ENCODE measurements at places on chromosomes 16 and 17.

DNA sequence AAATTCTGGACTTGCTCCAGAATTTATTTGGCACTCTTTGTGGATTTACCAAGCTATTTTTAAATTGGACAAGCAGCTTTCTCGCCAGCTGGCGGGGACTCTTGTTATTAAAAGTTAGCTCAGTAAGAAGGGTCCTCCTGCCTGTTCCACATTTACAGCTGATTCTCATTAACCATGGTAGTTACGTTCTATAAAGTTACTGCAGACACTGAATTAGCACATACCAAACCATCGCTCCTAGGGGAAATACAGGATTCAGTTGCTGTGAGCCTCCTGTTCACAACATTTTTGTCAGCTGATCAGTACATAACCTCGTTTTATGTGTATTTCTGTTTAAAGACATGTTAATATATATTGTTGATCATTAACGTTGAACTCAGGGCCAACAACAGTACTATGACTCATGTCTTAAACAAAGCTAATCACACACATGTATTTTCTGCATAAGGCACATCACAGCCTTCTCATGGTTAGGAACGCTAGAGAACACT is 4.2 kb downstream of the LDAF1 start:
- DNase-seq: no peak

- DNase-seq: no peak
Observed at GRCh38 chr16:73016488-73016830, 31.5 kb downstream of the ZFHX3 start.

- no peak for DNase-seq
Observed at GRCh38 chr17:80783486-80783885, 208.2 kb upstream of the CHMP6 start.

DNA sequence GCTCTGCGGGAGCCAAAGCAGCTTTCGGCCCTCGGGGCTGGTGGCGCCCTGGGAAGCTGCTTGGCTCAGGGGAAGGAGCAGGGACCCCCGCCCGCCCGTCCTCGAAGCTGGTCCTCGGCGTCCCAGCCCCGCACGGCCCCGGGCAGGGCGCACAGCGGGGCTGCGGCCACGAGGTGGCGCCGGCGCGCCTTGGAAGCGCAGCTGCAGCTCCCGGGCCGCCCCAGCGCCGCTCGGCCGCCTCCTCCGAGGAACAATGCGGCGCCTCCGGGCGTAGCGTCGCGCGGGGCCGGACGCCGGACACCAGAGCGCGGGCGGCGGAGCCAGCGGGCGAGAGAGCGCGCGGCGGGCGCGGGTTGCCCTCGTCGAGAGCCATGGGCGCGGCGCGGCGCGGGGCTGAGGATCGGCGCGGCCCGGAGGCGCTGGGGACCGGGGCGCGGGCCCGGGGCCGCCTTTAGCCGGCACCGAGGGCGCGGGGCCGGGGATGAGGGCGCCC is at the start of gene MGAT5B:
MGAT5B (plus strand) TSS at position 229 of the 493 bp plus-strand sequence. CDS start 626 bp downstream, outside the sequence.
- peak; percentile 16 for DNase-seq

DNA sequence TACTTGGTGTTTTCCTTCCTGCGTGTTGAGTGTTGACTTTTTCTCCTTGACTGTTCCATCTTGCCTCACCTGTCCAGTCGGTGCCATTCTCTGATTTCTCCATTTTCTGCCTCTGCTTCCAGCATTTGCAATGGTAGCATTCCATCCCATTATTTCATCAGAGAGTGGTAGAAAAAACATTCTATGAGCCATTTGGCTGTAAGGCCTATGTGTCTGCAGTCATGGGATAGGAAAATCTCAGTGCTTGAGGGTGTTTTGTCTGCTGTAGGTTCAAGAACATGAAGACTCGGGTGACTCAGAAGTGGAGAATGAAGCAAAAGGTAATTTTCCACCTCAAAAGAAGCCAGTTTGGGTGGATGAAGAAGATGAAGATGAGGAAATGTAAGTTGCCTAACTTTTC is 2.7 kb downstream of the UTP18 start:
- DNase-seq: no peak

- no peak for DNase-seq
Observed at GRCh38 chr17:56602292-56603130, 9.0 kb downstream of the NOG start.

- DNase-seq: no peak
Observed at GRCh38 chr16:75109732-75110243, 6.8 kb downstream of the LDHD start.

GRCh38 chr17:20073055-20073979 is 64.2 kb downstream of the SPECC1 start:
- DNase-seq: no peak

GRCh38 chr16:18832006-18832405 is 30.7 kb upstream of the ARL6IP1 start:
- DNase-seq: no peak

- DNase-seq: no peak
Observed at GRCh38 chr16:89786474-89787364, 29.7 kb downstream of the FANCA start.

GRCh38 chr17:68384941-68385340 is 72.4 kb downstream of the WIPI1 start:
- no peak for DNase-seq

DNA sequence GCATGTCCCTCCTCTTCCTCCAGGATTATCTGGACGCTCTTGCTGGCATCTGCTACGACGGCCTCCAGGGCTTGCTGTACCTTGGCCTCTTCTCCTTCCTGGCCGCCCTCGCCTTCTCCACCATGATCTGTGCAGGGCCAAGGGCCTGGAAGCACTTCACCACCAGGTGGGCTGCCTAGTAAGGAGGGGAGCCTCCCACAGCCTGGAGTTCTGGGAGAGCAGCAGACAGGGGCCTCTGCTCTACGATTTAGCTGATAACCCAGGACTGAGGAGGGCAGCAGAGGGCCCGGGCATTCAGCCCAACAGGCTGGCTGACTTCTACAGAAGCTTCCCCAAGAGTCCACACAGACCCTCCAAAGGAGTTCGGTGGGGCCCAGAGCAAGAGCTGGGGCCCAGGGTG is 21.8 kb upstream of the DNAI2 start:
- no peak for DNase-seq

- no peak for DNase-seq
Observed at GRCh38 chr17:35542990-35543389, 5.5 kb upstream of the SLFN12L start.

DNA sequence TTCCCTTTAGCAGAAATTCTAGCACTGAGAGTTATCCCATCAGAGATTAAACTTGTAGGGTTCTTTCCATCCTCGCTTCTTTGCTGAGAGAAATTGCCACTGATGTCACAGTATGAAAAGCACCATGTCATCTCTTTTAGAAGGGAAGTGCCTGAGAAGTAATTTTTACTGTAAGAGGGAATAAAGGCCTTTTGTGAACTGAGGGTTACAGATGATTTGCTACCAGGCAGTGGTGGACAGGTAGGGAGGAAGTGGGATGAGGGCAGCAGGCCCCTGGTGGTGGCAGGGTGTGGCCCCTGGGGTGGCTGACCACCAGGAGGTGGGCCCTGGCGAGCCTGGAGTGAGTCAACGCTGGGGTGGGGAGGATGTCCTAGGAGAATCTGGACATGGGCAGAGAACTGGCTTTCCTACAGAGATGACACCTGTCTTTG is 6.4 kb upstream of the MILR1 start:
- no peak for DNase-seq

- DNase-seq: no peak
Observed at GRCh38 chr17:30969989-30970830, 629 bp upstream of the RNF135 start.

DNA sequence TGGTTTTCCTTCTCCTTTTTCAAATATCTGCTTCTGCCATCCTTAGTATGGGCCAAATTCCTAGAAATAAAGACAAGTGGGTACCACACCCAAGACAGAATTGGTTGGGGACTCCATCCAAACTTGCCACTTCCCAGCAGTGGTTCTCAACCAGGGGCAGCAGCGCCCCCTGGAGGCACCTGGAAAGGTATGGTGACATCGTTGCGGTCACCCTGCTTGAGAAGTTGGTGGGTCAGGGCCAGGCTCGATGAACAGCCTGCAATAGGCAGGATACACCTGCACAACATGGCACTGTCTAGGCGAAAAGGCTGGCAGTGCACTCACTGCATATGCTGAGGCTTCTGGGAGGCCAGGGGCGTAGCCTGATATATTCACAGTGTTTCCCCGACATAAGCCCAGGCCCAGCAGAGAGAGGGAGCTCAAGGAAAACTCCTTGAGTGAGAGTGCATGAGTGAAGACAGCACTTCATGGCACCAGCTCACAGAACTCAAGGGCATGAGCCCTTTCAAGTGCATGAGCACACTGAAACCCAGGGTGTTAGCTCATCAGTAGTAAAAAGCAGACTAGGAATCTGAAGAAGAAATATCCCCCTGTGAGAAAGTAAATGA is 57.7 kb downstream of the CMC2 start:
- DNase-seq: peak; percentile 1

DNA sequence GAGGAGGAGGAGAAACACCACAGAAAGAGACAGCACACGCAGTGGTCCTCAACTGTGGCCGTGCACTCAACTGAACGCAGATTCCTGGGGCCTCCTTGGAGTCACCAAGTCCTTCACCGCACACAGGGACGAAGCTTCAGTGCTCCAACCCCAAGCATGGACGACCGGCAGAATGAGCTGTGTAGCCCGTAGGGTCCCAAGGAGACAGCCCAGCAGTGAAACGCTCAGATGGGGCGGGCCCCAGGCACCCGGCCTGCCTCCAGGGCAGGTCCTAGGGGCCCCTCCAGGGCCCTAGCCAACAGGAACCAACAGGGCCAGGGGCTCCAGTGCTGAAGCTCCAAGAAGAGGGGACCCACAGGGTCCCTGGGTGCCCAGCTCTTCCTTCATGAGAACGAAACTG is 13.2 kb downstream of the RAB40B start:
- DNase-seq: no peak

GRCh38 chr17:33716957-33717356 is 423.9 kb upstream of the ASIC2 start:
- DNase-seq: no peak

DNA sequence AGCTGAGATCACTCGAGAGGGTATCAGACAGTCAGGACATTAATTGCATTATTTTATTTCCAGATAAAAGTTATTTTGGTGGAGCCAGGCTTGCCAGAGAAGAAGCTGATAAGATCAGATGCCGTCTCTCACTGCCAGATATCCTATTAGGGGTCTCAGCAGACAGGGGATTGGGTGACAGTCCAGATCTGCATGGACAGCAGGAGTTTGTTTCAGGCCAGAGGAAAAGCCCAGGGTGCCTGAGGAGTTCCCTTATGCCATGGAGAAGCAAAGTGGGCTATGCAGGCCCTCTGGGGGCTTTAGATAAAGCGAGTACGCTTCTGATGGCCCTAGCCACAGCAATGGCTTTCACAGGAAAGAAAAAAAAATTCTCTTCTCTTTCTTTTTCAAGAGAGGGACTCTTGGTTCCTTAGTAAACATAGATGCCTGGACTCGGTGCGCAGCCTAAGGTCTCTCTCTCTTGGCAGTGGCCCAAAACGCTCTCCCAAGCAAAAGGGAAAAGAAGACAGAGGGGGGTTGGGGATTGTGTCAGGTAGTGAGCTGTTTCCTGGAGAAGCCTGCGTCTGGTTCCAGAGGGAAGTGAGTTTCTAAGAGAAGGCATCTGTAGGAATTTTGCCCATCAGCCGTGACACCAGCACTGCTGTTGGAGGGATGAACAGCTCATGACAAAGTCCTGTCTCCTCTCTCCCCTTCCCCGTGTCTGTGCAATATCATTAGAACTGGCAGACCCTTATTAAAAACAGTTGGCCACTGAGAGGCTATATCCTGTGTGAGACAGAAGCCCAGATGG is 166.3 kb upstream of the FOXF1 start:
- no peak for DNase-seq

- no peak for DNase-seq
Observed at GRCh38 chr17:47363171-47363570, 39.4 kb downstream of the EFCAB13 start.
